Endothelial cell of umbilical vein (primary cell): ENCODE measurements at places on chromosomes 5 and 9.

GRCh38 chr5:118440496-118440895 is 547.9 kb downstream of the DTWD2 start:
- no peak for DNase-seq

GRCh38 chr5:77427998-77428397 is 64.1 kb downstream of the WDR41 start:
- no peak for DNase-seq

DNA sequence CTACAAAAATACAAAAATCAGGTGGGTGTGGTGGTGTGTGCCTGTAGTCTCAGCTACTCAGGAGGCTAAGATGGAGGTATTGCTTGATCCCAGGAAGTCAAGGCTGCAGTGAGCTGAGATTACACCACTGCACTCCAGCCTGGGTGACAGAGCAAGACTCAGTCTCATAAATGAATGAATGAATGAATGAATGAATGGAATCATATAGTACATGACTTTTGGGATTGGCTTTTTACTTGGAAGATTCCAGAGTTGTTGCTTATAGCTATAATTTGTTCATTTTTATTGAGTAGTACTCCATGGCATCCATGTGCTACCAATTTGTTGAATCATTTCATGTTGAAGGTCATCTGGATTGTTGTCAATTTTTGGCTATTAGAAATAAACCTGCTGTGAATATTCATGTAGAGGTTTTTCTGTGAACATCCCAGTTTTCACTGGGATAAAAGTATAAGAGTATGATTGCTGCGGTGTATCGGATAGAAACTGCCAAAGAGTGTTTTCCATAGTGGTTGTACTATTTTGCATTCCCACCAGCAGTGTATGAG is 19.9 kb downstream of the ERBIN start:
- DNase-seq, result no peak

DNA sequence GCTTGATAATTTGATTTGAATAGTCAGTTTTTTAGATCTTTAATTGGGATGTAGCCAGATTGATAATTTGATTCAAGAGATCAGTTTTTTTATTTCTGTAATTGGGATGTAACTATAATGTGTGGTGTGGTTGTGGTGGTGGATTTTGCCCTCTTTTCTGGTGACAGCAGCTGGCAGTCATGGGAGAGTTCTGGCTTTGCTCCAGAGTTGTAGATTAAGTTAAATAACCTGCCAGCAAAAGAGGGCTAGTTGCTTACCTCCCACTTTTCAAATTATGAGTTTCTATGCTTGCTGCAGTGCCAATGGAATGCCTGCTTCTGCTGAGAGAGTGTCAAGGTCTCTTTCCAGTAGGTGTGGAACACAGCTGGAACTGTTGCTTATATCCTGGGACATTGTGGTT is 315.1 kb downstream of the CCDC171 start:
- no peak for DNase-seq

DNA sequence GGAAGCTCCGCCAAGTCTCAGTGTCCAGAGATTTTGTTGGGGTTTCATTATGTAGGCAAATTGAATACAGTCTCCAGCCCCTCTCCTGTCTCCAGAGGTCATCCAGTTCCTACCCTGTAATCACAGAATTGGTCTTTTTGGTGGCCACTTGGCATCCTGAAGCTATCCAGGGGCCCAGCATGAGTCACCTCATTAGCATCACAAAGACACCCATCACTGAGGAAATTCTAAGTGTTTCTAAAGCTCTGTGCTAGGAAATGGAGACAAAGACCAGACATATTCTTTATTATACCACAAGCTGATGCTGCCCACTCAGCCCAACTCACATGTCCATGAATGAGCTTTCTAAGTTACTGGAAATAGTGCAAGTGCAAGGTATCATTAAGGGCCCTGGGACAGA is 229.9 kb downstream of the DOCK8 start:
- DNase-seq, result no peak

GRCh38 chr5:57258052-57258451 is 84.2 kb downstream of the GPBP1 start:
- DNase-seq, result no peak

GRCh38 chr5:179994583-179995323 is 76.8 kb downstream of the RNF130 start:
- no peak for DNase-seq

DNA sequence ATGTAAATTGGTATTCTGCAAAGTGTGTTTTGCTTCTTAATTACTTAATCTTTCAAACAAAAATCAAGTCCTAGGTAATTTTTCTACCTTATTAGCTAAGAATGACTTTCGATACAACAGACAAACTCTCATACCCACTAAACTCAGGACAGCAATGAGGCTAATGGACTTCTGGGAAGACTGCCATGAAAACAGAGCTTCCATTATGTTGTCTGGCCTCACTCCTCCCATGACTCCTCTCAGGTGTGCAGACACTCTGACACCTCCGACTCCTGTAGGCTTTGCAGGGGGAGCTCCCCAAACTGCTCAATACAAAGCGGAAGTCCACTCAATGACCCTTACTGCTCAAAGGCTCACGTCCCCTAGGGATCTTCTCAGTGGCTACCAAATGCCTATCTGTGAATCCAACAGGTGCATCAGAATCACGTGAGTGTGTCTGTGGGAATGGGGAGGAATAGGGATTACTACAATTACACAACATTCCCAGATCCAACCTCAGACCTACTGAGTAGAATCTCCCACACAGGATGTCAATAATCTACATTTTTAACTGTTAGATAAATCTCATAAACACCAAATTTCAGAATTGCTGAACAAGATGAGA is 289.9 kb downstream of the RAB3C start:
- no peak for DNase-seq

GRCh38 chr9:114611516-114612271 is 603 bp downstream of the TMEM268 start:
- DNase-seq, result peak; percentile 57

- DNase-seq, result no peak
These were observed 2054.0 kb upstream of the NUDT12 start for GRCh38 chr5:105616599-105616998.

DNA sequence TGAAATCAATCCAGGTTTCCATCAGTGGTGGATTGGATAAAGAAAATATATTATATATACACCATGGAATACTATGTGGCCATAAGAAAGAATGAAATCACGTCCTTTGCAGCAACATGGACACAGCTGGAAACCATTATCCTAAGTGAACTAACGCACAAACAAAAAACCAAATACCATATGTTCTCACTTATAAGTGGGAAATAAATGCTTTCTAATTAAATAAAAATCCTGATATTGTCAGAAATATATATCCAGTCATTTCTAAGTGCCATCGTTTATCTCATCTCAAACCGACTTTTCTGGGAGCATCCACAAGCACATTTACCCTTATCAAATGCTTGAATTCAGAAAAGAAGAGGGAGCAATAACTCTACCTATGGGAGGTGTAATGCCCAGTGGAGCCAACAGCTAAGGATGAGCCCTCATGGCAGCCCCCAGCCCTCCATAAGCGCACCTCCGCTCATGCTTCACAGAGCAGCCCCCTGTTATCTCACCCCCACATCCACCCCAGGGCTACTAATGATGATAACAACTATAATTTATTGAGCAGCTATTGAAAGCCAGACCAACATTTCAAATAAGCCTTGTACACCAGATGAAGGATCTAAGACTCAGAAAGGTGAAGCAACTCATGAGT is 101.7 kb upstream of the SPOCK1 start:
- DNase-seq, result no peak

- DNase-seq, result no peak
These were observed 2085.7 kb upstream of the C9orf72 start for GRCh38 chr9:29659014-29659413.

DNA sequence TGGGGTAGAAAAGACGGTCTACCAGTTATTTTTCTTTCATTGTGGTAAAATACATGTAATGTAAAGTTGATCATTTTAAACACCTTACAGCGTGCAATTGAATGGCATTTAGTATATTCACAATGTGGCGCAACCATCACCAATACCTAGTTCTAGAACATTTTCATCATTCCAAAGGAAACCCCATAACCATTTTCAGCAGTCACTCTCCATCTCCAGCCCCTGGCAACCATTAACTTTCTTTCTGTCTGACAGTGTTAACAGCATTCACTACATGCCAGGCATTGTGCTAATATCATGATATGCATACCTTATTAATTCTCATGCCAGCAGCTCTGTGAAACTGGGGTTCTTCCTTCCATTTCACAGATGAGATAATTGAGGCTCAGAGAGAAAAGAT is 32.0 kb downstream of the PTGS1 start:
- DNase-seq, result no peak
